ENCODE measurements at places on chromosomes 6 and 20.

DNA sequence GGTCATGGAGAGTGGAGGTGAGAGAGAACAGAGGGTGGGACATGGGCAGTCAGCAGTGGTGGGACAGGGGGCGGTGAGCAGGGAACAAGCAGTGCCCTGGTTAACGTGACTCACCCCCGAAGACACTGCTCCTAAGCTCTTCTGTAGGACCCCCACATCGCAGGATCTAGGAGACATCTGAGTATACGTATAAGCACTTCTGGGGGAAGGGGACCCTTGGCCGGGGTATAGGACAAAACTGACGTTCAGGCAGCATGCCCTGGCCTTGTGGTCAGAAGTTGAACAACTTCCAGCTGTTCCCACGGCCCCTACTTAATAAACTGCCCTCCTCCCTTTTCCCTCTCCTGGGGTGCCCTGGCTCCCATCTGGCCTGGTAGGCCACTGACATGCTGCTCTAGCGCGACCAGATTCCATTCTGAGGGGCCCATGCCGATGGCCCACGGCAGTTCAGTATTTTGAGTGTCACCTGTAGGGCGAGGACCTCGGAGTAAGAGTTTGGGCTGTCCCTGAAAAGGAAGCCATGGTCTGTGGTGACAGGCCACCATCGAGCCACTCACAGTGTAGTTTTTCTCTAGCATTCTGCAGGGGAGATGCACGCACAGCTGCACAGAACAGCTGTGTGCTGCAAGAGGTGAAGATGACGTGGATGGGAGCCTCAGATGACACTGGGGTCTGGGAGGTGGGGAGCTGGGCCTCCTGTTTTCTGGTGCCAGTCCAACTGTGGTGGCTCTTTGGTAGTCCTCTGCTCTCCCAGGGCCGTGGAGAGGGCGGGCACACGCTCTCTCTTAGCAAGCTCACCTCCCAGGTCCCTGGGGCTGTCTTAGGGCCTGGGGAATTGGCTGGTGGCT is 38.4 kb downstream of the PPP1R3G start:
- no peak for DNase-seq

DNA sequence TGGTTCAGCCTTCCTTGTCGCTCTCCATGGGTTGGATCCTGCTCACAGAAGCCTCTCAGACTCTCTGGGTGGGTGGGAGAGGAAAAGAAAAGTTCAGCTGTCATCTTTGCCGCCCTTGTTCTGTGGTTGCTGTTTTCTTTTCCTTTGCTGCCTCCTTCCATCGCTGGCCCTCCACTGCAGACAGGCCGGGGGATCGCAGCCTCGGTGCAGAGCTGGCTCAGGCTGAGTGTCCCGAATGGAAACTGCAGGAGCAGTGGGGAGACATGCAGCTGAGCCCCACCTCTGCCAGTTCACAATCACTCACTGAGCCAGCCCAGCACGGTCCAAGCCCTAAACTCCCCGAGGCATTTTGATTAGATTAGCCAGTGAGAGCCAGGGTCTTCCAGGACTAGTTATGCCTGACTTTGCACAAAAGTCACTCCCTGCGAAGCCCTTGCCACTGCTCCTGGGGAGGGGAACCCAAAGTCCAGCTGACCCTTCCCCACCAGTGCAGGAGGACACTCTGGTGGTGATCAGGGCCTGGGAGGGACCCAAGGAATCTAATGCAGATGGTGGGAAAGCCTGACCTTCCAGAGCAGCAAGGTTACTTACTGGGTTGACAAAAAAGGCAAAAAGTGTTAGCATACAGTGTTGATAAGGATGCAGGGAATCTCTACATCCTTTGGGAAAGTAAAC is 14.0 kb downstream of the NRN1 start:
- DNase-seq, result no peak

- no peak for DNase-seq
These were observed 26.7 kb downstream of the FOXO3 start for GRCh38 chr6:108587258-108588059.

DNA sequence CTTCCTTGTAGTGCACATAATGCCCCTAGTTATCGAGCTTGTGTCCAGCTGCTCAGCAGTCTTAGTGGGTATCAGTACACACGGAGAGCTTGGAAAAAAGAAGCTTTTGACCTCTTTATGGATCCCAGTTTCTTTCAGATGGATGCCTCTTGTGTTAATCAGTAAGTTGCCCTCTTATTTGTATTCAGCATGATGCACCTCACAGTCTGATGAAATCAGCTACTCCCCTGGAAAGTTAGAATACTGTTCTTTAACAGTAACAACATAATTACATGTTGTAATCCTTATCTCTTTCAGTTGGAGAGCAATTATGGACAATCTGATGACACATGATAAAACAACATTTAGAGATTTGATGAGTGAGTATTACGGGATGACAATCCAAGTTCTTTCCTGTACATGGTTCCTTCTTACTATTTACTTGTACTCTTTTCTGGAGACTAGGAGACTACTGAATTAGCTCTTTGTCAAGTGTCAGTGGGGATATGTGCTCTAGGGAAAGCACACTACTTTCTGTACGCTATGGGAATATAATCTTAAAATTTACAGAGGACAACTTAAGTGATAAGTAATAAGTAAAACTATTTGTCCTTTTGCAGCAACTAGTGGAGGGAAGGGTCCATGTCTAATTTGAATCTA is 39.1 kb downstream of the PGM3 start:
- DNase-seq, result no peak

GRCh38 chr20:6160736-6161135 is 37.9 kb upstream of the FERMT1 start:
- DNase-seq, result no peak

Measured in sciatic nerve (tissue), 2 donors.